ENCODE measurements at places on chromosomes 5 and 9.

DNA sequence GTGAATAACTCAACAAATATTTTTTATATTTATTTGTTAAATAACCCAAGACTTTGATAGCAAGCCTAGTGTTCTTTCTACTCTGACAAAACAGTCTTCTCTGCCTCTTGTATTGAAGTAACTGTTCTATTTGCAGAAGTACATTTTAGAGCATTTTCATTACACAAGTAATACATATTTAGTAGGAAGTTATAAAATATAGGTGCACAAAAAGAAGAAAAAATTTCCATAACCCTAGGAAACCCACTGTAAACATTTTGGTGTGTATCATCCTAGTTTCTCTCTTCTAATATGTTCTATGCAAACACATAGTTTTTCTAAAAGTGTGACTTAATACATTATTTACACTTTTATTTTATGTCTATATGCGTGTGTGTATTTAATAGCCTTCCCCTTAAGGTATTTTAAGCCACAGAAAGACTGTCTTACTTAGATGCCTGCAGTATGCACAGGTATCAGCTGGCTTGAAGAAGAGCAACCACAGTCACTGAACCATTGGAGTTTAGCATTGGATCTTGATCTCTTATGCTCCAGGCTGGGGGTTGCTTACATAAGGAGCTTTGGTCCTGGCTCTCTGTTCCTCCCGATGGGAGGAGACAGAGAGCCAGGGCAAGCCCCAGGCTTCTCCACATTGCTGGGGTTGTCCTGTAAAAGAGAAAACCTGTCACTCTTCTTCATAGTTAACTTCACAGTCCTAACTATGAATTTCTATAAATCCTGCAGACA lies 3.8 kb downstream of the SELENOP start:
- H3K27me3 ChIP-seq, result no peaks in the 10 kb centered on the region
- H3K4me3 ChIP-seq, result no peak overlapping the region
- H3K36me3 ChIP-seq, result no peaks in the 10 kb centered on the region
- no peak overlapping the region for H3K27ac ChIP-seq
- no peak for DNase-seq

DNA sequence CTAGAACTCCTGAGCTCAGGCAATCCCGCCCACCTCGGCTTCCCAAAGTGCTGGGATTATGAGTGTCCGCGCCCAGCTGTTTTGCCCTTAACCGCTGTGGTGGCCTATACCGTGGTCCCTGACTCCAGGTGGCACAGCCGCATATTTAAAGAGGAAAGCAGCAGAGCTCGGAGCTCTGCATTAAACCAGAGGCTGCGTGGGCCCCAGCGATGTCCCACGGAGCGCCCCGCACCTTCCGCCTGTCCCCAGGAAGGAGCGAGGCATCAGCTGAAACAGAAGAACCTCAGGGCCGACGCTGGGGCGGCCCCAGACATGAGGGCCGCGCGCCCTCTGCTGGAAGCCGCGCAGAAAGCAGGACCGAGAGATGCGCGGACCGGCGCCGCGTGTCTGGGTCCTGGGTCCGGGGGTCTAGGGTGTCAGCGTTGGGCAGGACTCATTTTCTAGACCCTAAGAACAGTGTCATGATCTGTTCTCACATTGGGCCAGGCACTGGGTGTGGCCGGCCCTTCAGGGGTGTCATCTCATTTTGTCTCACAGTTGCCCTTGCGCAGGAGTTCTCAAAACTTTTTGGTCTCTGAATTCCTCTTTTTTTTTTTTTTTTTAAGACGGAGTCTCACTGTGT lies 37.7 kb downstream of the LAMC3 start:
- DNase-seq, result peak; percentile 78
- peaks cover 13% of the 10 kb centered on the region for H3K4me1 ChIP-seq
- H3K36me3 ChIP-seq, result no peaks in the 10 kb centered on the region
- peaks cover 28% of the 10 kb centered on the region for H3K27me3 ChIP-seq

DNA sequence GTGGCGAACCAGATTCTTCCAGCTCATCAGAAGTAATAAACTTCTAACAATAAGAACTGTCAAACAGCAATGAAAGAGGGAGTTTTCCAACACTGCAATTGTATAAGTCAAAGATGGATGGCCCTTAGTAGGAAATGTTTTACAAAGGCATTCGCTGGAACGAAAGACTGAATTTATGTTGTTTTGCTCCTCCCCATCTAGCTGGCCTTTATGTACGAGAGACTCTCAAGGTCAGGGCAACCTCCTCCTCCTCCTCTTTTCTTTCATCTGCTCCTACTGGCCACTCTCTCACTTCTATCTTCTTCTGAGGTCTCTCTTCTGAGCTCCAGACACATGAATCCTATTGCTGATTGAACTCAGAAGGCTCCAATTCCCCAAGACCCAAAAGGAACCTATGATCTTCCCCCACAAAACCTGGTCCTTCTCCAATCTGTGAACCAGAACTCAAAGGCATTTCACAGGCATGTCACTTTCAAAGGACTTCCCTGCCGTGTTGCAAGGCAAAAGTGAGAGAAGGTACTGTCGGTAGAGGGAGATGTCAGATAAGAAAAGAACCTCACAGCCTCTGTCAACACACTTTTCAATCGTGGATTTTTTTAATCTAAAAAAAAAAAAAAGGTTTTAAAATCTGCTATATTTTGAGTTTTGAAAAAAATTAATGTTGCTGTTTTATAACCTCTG lies 28.5 kb upstream of the PUM3 start:
- peaks cover 17% of the 10 kb centered on the region for H3K27me3 ChIP-seq
- H3K27ac ChIP-seq, result no peak overlapping the region
- DNase-seq, result no peak
- H3K4me1 ChIP-seq, result peaks cover 6% of the 10 kb centered on the region
- no peaks in the 10 kb centered on the region for H3K36me3 ChIP-seq
- no peak overlapping the region for H3K4me3 ChIP-seq

DNA sequence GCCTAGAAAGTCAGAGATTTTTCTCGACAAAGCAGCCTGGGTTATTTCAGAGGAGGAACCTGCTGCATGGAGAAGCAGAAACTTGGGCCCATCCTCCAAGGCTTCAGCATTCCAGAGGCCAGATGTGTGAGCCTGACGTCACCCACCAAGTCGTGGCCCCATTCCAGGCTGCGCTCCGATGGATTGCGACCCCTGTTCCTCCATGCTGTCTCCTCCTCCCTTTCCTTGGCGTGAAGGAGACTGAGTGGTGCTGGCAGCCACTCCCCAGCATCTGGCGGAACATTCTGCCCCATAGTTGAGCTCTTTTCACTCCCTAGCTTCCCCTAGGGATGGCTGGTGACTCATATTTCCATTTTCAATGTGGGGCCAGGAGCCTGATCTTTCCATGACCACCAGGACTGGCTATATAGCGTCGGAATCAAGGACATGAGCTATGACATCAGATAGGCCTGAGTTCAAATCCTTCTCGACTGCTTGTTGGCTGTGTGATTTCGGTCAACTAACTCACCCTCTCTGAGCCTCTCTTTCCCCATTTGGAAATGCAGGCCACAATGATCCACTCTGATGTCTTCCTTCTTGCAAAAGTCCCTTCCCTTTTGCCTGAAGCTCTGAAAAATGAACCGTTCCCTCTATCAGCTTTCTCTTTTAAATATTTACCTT lies 24.5 kb upstream of the DUSP1 start:
- H3K36me3 ChIP-seq, result no peaks in the 10 kb centered on the region
- no peak for DNase-seq
- H3K4me3 ChIP-seq, result no peak overlapping the region
- H3K27me3 ChIP-seq, result peaks cover 4% of the 10 kb centered on the region
